ENCODE measurements at places on chromosomes 1 and 21. TPM values are rescaled to one million over a fixed set of nuclear protein-coding genes. Genes with fewer than 3 reads are reported as not detected.

- H3K36me3 ChIP-seq, result no peaks in the 10 kb centered on the region
- DNase-seq, result no peak
- H3K27ac ChIP-seq, result no peak overlapping the region
Observed at GRCh38 chr1:205585835-205586785, 45.7 kb downstream of the ELK4 start.

- H3K4me3 ChIP-seq, result no peak overlapping the region
- H3K36me3 ChIP-seq, result no peaks in the 10 kb centered on the region
- no peak for DNase-seq
- peaks cover 29% of the 10 kb centered on the region for H3K27me3 ChIP-seq
- H3K27ac ChIP-seq, result no peak overlapping the region
Observed at GRCh38 chr1:206778031-206778430, 5.7 kb upstream of the IL10 start.

DNA sequence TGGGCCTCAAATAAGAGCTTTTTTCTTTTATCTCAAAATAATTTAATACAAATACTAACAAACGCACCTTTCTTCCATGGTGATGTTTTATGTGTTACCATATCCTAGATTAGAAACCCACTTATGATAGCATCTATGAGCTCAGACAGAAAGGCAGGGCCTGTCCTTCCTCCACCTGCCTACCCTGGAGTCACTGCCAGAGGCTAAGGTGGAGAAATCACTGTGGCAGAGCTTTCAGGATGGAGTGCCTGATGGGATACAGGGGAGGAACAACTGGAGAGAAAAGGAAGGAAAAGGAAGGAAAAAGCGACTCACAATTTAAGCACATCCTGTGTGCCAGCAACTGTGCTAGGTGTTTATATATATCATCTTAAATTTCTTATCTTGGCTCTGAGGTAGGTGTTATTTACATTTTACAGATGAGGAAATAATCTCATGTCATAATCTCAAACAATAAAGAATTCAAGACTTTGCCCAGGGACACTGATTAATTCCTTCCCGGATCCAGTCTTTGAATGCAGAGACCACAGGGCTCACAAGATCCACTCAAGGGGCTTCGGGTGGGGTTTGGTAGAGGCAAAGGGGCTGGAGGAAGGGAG, 45.4 kb downstream of the RCAN1 start:
- H3K27ac ChIP-seq, result no peak overlapping the region
- H3K27me3 ChIP-seq, result no peaks in the 10 kb centered on the region
- no peak overlapping the region for H3K4me3 ChIP-seq
- no peaks in the 10 kb centered on the region for H3K4me1 ChIP-seq
- DNase-seq, result no peak
- peaks cover 3% of the 10 kb centered on the region for H3K36me3 ChIP-seq

DNA sequence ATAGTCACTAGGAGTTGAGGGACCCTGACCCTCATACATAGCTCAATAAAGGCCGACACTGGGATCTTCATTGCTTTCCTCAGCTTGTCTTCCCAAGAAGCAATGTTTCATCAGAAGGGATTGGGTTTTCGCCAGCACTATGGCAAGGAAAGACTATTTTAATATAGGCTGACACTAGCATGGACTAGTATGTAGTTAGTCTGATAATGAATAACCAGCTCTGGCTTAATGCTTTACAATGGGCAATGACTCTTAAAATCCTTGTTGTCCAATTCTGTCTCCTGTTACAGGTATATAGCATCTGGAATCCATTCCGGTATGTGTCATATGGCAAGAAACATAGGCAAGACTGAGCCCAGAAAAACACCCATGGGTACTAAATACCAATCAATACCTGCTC, 15.3 kb upstream of the SYT2 start:
- no peak overlapping the region for H3K27ac ChIP-seq

- peaks cover 22% of the 10 kb centered on the region for H3K4me1 ChIP-seq
- no peak for DNase-seq
- no peak overlapping the region for H3K27ac ChIP-seq
- peaks cover 38% of the 10 kb centered on the region for H3K36me3 ChIP-seq
- H3K4me3 ChIP-seq, result no peak overlapping the region
- no peaks in the 10 kb centered on the region for H3K27me3 ChIP-seq
Observed at GRCh38 chr1:42851960-42852607, 5.7 kb downstream of the ZNF691 start.

- no peaks in the 10 kb centered on the region for H3K36me3 ChIP-seq
- no peak overlapping the region for H3K27ac ChIP-seq
- no peak for DNase-seq
Observed at GRCh38 chr1:214990619-214991018, 91.9 kb upstream of the KCNK2 start.

- no peaks in the 10 kb centered on the region for H3K4me1 ChIP-seq
- H3K36me3 ChIP-seq, result no peaks in the 10 kb centered on the region
Observed at GRCh38 chr21:15992171-15992570, 262.4 kb downstream of the USP25 start.

GRCh38 chr1:182430263-182431068, 19.5 kb upstream of the RGSL1 start:
- H3K27ac ChIP-seq, result peak overlapping the region; percentile 42
- peaks cover 15% of the 10 kb centered on the region for H3K27me3 ChIP-seq
- peaks cover 10% of the 10 kb centered on the region for H3K4me1 ChIP-seq
- H3K36me3 ChIP-seq, result no peaks in the 10 kb centered on the region
- peak overlapping the region; percentile 22 for H3K4me3 ChIP-seq

GRCh38 chr1:78549891-78550290, 59.1 kb downstream of the PTGFR start:
- DNase-seq, result no peak
- H3K27me3 ChIP-seq, result peaks cover 4% of the 10 kb centered on the region
- no peaks in the 10 kb centered on the region for H3K36me3 ChIP-seq
- H3K4me1 ChIP-seq, result no peaks in the 10 kb centered on the region

Gene PTPN22
- total RNA-seq, result 64.1 TPM

DNA sequence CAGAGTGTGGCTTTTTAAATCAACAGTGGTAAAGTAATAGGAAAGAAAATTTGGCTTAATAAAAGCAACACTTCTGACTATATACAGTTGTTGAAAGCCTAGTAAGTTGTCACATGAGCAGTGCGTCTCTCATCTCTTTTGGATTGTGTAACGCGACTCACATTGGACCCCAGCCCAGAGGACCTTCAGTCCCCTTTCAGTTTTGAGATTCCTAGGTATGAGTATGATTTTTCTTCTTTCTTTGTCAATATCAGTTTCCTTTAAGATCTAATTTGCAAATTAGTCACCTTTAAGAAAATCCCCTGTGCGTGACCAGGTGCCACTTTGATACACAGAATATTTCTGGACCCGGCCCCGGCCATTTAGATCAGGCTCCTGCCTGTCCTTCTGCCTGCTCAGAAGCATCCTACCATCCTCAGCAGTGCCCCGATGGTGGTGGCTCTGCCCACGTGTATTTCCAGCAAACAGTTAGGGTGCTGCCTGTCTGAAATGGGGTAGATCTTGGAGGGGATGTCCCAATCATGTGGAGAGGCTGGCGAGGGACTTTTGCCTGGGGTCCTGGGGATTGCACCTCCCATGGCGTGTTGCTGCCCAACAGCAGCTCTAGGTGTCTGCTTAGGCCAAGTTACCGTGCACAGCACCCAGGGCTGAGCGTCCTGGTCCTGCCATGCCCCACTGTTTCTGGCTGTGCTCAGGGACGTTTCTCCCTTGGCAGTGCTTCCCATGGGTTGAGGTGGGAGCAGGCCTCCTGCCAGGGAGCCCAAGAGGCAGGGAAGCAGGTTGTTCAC, 21.1 kb downstream of the SNAP47 start:
- H3K27ac ChIP-seq, result no peak overlapping the region
- peaks cover 36% of the 10 kb centered on the region for H3K4me1 ChIP-seq
- no peak overlapping the region for H3K4me3 ChIP-seq
- peaks cover 55% of the 10 kb centered on the region for H3K36me3 ChIP-seq
- no peaks in the 10 kb centered on the region for H3K27me3 ChIP-seq

DNA sequence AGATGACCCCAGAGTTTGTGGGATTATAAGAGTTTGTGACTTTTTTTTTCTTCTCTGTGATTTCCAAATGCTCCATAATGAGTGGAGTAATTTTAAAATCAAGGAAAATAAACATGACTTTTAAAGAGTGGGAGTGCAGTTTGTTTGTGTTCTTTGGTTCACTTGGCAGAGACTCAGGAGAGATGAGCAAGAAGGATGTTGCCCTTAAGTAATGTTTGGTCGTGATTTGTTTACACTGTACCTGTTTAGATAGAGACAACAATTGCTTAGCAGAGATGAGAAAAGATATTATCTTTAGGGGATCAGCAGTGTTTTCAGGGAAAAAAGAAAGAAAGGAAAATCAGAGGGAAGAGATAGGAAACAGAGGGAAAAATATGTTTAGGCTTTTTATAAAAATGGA, 170.8 kb downstream of the ADSS2 start:
- no peak for DNase-seq
- H3K27me3 ChIP-seq, result peaks cover 4% of the 10 kb centered on the region

Gene THEM5
- not detected for total RNA-seq

DNA sequence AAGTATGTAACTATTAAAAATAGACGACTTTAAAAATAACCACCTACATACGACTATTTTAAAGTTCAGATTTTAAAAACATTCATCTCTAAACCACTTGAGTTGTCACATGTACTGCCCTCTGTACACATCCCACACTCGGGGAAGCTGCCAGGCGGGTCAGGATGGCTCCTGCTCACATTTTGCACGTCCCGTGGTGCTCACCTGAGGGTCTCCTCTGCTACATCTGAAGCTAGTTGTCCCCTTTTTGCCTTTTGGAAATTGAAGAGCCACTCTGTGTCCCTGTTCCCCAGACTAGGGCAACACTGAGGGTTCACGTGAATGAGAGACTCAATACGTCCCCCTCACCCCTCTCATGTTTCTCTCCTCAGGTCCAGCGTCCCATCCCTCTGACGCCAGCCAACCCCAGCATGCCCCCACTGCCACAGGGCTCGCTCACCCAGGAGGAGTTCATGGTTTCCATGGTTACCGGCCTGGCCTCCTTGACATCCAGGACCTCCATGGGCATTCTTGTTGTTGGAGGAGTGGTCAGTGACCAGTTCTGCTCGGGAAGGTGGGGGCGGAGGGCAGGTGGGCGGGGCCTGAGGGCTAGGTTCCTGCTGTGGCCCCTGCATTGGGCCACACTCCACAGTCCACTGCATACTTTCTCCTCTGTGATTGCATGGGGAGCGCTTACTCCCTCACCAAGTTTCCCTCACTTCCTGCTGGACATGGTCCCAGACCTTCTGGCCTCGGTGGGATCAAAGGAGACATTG, 13.0 kb upstream of the MIIP start:
- H3K4me1 ChIP-seq, result peaks cover 9% of the 10 kb centered on the region
- no peaks in the 10 kb centered on the region for H3K27me3 ChIP-seq
- H3K36me3 ChIP-seq, result peaks cover 84% of the 10 kb centered on the region
- no peak overlapping the region for H3K4me3 ChIP-seq
- no peak for DNase-seq

Measured in activated CD4-positive, alpha-beta T cell treated with anti-CD3 and anti-CD28 coated beads, Interleukin-2, amount 10 ng/mL, durations not matched to agents 24 days and 14 days (primary cell).